ENCODE measurements at places on chromosomes 7 and 10.

DNA sequence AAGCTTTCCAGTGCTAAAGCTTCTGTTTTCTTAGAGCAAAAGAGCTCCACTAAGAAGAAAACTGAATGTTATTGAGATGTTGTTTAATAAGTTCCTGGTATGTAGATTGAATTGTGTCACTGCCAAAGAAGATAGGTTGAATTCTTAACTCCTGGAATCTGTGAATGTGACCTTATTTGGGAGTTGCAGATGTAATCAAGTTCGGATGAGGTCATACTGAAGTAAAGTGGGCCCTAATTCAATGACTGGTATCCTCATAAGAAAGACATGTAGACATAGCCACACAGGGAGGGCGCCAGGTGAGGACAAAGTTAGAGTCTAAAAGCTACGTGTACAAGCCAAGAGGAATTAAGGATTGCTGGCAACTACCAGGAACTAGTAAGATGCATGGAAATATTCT lies 732.1 kb upstream of the C7orf33 start:
- DNase-seq = no peak

DNA sequence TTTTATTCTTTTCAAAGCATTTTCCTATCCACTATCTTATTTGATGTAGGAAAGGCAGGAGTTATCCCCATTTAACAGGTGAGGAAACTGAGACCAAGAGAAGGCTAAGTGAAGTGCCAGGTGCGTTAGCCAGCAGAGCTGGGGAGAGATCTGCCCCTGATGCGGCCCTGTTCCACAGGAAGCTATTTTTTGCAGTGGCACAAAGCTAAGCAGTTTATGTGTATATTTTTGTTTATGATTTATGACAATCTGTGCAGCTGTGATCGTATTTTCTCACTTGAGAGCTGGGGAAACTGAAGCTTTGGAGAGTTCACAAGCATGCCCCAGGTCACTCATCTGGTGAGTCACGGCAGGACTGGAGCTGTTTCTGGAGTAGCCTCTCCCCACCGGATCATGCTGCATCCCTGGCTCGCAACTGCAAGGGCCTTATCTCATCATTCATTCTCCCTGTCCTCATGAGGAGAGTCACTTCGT lies 38.8 kb downstream of the SLC29A3 start:
- no peak for DNase-seq

- DNase-seq = no peak
Observed at GRCh38 chr10:43702213-43702935, 53.7 kb upstream of the ZNF32 start.

DNA sequence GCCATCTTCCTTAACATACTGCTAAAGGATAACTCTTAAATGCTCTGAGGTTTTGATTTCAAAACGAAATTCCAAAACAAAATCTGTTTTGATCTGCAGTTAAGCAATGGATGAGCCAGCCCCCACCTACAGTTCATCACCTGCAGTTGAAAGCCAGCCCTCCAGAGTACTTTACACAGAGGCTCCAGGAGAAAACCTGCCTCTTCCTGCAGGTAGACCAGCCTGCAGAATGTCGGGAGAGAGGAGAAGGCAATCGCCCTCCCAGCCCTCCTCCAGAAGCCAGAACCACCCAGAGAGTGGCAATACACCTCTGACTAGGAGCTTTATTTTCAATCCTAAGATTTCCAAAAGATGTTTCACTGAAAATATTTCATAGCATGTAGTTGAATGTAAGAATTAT lies 798.1 kb downstream of the GATA3 start:
- DNase-seq = no peak

GRCh38 chr10:43881657-43882056 lies 233.0 kb upstream of the ZNF32 start:
- no peak for DNase-seq

- no peak for DNase-seq
Observed at GRCh38 chr7:40777730-40778312, 643.0 kb downstream of the SUGCT start.

- no peak for DNase-seq
Observed at GRCh38 chr7:51244053-51244452, 72.6 kb downstream of the COBL start.

DNA sequence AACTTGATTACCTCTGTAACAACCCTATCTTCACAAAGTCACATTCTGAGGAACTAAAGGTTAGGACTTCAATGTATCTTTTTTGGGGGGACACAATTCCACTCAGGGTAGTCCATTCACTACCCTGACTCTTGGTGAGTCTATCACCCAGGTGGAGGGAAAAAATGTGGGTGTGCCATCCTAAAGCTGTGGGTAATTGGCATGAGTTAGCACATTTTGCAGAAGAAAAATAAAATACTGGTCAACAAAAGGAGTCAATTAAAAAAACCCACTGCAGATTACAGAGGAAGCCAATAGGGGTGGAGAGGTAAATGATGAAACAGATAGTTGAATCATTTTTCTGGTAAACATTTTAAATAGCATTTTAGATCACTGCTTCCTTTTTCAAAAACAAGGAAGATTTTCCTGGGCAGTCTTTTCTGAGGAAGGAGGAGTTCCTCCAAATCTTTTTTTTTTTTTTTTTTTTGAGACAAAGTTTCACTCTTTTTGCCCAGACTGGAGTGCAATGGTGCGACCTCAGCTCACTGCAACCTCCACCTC lies 5.1 kb upstream of the BLVRA start:
- no peak for DNase-seq

DNA sequence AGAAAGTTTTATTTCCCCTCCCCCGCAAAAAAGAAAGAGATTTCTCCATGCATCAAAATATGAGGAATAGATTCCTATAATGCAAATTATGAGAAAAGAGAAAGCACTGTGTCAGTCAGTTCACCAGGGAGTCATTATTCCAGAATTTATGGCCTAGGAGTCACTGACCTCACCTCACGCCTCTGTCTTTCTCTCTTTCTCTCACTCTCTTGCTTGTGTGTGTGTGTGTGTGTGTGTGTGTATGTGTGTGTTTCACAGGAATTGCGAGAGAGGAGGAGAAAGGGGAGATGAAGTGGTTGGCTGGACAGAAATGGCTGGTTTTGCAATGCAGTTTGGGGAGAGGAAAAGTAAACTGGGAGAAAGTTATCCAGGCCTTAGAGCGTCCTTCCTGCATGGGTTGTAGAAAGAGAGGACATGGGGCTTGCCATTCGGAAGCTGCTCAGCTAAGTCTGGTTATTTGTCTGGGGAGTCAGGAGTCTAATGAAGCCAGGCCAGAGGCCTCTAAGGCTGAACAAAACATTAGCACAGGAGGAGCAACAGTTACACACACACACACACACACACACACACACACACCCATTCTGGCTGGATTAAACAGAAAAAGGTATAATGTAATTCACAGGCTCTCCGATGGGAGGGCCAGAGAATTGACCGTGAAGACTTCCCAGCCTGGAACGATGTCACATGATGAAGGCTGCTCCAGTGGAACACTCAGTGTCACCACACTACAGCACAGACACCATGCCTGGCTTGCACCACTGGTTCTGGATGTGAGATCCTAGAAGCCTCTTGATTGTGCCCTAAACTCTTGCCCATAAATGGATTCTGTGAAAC lies 12.8 kb upstream of the FFAR4 start:
- no peak for DNase-seq

DNA sequence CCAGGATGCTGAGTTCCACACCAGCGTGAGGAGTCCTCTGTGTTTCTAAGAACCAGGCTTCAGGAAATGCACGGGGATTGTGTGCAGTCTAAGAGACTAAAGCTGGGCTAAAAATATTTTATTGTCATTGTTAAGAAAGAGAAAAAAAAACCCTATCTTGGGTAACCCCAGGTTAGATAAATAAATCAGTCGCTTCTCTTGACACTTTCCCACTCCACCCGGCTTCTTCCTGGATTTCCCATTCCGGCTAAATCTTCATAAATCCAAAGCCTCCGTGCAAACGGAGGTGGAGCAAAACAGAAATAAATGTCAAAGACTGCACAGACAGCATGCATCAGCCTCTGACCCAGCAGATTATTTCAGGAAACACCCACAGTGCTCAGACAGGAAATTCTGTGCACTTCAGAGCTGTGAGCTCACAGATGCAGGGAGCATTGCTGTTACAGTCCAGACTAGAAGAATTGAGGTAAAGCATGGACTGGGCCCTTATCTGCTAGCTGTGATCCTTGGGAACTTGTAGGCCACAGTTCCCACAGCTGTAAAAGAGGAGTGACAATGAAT lies 44.8 kb upstream of the GRID1 start:
- DNase-seq = no peak

- DNase-seq = no peak
Observed at GRCh38 chr7:105715528-105715927, 134.2 kb upstream of the EFCAB10 start.

Measured in brain pericyte (primary cell).